ENCODE measurements at places on chromosomes 2 and 18.

GRCh38 chr2:63283273-63283672 lies 232.6 kb downstream of the OTX1 start:
- no peak for DNase-seq

DNA sequence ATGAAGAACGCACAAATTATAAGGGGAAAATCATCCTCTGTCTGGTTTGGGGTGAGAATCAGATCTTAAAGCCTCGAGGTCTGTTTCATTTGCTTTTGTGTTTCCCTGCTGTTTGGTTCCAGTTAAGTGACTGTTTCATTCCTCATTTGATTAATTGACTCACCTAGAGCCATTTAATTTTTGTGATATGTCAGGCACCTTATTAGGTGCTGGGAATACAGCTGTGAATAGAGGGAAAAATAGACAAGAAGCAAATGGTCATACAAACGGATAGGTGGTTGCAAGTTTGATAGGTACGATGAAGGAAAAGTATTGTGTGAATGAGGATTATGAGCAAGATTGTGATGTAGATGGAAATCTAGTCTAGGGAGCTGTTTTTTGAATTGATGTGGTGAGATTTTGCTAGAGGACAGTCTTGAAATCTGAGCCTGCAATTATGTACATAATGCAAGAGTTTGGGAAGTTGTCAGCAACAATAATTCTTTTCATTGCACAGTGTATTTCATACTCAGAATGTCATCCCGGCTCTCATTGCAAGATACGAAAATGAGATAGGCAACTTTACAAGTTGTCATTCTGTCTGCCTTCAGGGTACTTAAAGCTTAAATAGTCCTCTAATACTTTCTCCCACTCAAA lies 2.2 kb downstream of the ACSL3 start:
- DNase-seq: no peak

- DNase-seq: no peak
Observed at GRCh38 chr2:241904011-241904718, 34.6 kb downstream of the RTP5 start.

GRCh38 chr2:190535586-190535985 lies 1.1 kb upstream of the NEMP2 start:
- no peak for DNase-seq

DNA sequence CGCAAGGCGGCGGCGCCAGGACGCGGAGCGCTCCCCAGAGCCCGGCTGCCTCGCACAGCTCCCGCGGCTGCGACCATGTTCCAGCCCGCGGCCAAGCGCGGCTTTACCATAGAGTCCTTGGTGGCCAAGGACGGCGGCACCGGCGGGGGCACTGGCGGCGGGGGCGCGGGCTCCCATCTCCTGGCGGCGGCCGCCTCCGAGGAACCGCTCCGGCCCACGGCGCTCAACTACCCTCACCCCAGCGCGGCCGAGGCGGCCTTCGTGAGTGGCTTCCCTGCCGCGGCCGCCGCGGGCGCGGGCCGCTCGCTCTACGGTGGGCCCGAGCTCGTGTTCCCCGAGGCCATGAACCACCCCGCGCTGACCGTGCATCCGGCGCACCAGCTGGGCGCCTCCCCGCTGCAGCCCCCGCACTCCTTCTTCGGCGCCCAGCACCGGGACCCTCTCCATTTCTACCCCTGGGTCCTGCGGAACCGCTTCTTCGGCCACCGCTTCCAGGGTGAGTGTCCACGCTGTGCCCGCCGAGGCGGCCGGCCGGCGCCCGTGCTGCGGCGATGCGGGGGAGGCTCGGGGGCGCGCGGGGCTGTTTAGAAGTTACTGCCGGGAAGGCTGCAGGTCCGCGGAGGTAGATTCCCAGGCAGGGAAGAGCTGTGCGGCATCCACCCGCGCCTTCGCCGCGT lies 696 bp downstream of the EMX1 start:
- DNase-seq: peak; percentile 82

- DNase-seq: peak; percentile 64
Observed at GRCh38 chr18:47531717-47532116, 280.3 kb upstream of the SKOR2 start.

DNA sequence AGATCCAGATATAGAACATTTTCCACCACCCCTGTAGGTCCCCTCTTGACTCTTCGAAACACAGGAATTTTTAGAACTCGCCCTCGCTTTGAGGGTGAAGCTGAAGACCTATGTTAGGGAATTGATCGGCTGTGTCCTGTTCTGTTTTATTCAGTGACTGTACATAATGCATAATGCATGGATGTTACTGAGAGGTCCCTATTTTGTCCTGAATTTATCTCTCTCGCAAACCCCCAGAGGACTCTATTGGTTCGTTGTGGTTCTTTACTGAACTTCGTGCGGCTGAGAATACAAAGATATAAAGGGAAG lies 431 bp upstream of the EIF5B start:
- DNase-seq: no peak

DNA sequence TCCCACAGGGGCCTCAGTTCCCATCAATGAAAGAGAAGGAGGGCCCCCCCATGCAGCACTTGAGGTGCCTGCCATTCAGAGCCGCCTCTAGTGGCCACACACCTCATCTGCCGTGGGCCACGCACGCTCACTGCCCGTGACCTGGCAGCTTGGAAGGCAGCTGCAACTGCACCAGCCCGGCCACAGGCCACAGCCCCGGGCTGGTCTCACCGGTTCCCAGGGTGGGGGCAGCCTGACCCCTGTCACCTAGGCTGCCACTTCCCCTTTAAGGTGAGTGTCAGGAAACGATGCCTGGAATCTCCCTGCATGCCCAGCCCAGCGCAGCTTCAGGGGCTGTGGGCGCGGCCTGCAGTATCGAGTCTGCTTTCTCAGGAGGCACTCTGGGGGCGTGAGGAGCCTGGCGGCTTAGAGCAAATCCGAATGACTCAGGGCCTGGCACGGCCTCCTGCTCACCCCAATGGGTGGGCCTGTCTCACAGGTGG lies 2.6 kb downstream of the MAB21L4 start:
- DNase-seq: no peak

DNA sequence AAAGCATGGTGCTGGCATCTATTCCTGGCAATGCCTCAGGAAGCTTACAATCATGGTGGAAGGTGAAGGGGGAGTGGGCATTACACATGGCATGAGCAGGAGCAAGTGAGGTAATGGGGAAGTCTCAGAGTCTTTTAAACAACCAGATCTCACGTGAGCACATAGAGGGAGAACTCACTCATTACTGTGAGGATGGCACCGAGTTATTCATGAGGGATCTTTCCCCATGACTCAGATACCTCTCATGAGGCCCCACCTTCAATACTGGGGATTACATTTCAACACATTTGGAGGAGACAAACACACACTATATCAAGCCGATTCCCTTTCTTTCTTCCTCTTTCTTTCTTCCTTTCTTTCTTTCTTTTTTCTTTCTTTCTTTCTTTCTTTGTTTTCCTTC lies 47.9 kb upstream of the FANCL start:
- no peak for DNase-seq

- DNase-seq: peak; percentile 33
Observed at GRCh38 chr2:10932345-10933151, 20.8 kb downstream of the KCNF1 start.

GRCh38 chr2:209413311-209414014 lies 10.4 kb upstream of the MAP2 start:
- DNase-seq: no peak

DNA sequence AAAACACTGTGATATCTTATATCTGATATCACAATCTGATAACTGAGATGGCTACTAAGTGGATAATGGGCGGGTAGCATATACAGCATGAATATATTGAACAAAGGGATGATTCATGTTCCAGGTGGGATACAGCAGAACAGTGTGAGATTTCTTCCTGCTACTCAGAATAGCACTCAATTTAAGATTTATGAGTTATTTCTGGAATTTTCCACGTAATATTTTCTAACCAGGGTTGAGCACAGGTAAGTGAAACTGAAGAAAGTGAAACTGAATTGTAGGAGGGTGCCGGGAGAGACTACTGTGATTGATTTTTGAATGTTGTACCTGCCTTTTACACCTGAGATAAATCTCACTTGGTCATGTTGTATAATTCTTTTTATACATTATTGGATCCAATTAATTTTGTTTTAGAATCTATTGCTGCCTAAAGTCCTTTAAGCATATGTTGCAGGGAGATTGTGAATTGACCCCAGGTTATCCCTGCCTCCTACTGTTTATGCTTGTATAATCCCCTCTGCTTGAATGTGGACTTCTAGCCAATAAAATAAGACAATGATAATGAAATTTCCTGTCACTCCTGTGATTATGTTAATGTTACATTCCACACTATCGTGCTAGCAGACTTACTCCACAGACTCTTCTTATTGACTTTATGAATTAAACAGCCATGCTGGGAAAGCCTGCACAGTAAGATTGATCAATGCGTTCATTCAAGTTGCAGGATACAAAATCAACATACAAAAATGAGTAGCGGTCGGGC lies 67.6 kb upstream of the RBBP8 start:
- no peak for DNase-seq

DNA sequence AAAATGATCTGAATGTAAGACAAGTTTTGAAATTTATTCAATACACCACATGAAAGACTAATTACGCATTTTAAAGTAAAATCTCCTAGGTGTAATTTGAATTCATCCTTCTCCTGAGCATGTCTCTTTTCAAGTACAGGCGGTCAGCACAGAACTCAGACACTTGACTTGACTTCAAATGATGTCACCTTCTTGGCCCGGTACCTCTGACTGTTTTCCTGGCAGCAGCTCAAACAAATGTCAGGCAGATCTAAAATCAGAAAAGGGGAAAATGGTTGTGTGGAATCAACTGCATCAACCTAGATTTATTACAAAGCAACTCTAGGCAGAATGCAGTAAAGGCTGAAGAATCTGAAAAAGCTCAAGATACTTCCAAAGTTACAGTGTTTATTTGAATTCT lies 11.4 kb upstream of the PROKR1 start:
- DNase-seq: no peak

DNA sequence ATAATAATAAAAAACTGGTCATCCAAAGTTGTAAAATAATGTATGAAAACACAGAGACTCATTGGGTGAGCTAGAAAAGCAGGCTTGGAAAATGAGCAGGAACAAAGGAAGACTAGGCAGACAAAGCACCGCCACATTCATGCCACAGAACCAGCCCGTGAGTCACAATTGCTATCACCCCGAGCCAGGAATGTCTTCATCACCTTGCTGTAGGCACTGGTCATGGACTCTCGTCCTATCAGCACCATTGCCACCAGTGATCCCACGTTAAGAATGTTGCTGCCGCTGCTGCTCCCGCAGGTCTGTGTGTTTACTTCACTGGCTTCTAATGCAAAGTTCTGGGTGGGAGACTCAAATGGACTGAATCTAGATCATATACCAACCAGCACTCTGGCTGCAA lies 417.9 kb downstream of the PID1 start:
- DNase-seq: no peak

- DNase-seq: no peak
Observed at GRCh38 chr2:63740943-63741342, 100.8 kb upstream of the UGP2 start.

DNA sequence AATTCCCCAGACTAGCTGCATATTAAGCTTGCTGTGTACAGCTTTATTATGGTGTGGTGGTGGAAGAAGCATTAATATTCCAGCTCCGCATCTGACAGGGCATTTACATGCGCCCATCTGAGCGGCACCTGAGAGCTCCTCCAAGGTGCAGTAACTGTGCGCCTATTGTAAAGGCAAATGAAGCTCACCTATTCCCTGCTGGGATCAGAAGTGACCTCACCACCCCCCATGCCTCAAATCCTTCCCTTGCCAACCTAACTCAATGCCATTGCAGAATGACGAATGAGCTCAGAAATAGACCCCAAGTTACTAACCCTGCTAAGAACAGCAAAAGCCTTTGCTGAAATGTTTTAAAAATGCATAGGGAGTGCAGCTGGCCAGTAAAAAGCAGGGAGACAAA lies 14.3 kb downstream of the BCL11A start:
- DNase-seq: no peak

DNA sequence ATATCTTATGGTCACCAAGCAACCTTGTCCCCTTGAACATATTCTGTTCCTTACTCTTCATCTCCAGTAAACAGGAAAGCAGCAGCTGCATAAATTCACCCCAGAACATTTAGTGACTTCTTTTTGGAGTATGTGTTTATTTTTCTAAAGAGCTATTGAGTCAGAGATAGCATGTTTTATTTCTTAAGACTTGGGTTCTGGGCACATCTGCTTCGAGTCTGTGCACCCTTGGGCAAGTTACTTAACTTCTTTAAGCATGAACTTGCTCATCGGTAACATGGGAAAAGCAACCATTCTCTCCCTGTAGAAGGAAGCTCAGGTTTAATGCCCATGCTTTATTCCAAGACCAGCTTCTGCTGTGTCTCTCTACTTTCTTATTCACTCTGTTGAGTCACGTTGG lies 309.3 kb upstream of the MEX3C start:
- no peak for DNase-seq
